Stimulated activated CD4-positive, alpha-beta T cell treated with anti-CD3 and anti-CD28 coated beads, Interleukin-12 subunit alpha, Interleukin-12 subunit beta, amount 100 ng/mL, for 24 hours (primary cell): ENCODE measurements at places on chromosomes 12 and 14.

DNA sequence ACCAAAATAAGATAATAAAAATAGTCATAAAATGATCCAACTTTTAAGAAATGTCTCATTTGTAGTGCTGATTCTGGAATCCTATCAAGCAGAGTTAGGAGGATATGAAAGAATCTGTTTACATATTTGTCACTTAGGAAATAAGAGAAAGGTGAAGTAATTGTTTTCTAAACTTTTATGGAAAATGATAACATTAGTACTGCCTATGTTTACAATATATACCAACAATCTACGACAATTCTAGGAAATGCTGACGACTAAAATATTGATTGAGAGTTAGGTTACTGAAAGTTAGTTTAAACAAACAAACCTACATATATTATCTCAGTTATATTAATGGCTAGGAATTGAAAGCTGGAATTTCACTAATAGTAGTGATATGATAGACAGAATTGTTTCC, 18.0 kb downstream of the TSPAN19 start:
- no peak for DNase-seq

GRCh38 chr12:100868487-100868886, 73.9 kb downstream of the ANO4 start:
- no peak for DNase-seq

DNA sequence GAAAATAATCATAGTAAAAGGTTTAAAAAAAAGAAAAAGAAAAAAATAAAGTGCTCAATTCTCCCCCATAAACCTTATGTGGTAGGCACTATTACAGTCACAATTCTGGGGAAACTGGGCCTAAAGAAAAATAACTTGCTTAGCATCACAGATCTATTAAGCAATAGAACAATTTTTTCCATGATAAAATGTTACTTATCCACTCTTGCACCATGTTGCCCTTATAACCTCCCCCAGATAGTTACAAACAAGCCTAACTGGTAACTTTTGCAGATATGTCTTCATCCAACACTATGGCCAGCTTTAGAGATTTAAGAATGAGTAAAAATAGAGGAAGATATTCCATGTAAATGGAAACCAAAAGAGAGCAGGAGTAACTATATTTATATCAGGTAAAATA, 164.8 kb downstream of the DUSP6 start:
- no peak for DNase-seq

DNA sequence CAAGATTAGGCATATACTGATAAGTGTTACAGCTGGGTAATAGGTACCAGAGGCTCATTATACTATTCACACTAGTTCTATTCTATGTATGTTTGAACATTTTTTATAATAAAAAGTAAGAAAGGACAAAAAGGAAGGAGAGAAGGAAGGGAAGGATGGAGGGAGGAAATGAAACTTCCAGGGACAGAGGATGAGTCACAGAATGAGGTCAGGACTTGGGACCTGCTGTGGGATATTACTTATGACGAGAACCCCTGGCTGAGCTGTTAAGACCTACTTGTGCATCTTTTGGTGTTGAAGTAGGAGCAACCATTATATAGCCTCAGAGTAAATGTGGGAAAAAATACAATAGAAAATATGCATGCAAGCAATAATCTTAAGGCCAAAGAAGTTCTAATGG, 16.7 kb upstream of the TMEM260 start:
- DNase-seq = no peak

GRCh38 chr14:104845834-104846441, 19.1 kb upstream of the CEP170B start:
- DNase-seq = no peak

GRCh38 chr12:33116284-33116683, 219.7 kb upstream of the PKP2 start:
- DNase-seq = no peak

GRCh38 chr14:68667313-68667791, 125.5 kb downstream of the ZFP36L1 start:
- no peak for DNase-seq

- DNase-seq = no peak
Measured at GRCh38 chr12:12323591-12323990, 26.5 kb downstream of the MANSC1 start.

DNA sequence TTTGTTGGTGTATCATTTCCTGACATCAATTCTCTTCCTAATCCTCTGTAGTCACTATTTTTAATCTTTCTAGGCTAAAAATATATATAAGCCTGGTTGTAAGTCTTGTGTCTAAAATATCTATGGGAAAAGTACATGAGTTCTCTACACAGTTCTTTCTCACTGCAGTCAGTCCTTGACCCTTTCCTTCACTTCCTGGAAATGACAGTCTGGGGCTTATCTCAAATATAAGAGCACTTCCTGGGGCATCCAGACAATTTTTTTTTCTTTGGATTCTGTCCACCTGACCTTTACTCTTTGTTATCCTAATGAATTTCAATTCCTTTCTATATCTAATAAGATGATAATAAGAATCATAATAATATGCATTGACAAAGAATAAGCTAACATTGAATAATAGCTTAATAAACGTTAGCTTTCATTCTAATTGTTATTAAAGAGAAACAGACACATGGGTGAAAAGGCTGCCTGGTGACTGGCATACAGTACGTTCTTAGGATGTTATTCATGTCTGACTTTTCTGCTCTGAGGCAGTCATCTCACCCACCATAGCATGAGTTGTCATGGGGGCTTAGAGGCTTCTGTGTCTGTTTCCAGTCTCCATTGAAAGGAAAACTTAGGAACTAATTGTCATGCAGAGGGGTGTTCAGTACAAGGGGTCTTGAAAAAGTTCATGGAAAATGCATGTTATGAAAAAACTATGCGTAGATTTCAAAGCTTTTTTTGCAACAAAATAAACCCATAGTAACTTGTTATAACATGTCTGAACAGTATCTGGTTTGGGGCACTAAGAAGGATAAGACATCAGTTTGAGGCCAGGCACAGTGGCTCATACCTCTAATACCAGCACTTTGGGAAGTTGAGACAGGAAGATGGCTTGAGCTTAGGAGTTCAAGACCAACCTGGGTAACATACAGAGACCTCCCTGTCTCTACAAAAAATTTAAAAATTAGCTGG, 66.2 kb upstream of the DNM1L start:
- DNase-seq = no peak

DNA sequence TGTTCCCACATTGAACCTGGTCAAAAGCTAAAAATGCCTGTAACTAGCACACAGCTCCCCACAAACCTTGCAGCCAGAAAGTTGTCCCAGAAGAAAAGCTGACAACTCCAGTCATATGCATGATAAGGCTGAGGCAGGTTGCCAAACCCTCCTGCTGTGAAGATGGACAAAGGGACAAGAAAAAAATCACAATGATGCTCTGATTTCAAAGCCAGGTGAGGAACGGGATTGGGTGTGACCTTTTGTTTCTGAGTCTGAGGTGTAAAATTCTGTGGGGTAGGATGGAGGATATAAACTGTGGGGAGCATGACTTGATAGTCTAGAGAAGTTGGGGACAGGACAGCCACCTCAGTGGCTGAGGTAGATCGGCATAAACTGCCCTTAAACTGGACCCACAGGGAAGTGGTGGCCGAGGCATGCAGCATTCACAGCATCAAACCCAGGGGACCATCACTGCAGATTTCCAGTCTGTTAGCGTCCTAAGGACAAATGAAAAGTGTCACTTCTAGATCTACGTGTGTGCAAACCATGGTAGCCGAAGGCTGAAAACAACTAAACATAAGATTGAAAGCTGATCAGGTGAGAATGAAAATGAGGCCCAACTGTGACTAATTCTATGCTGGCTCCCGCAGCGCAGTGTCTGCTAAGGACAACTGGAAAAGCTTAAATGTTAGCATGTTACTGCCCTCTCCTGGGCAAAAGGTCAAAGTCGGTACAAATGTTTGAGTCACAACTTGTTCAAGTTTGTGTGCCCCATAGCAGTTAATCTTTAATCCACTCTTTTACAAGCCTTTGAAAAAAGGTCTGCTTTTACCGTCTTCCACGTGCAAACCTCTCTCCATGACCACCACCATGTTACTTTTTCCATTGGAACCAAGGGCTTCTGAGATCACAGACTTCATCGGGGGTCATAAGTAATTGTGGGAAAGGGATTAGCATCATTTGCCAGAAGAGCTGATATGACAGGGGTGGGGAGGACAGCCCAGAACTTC, 39.8 kb downstream of the GRIN2B start:
- DNase-seq = no peak

GRCh38 chr12:20369305-20370013, 1.1 kb downstream of the PDE3A start:
- no peak for DNase-seq

- DNase-seq = no peak
Measured at GRCh38 chr12:93950311-93950710, 198.1 kb upstream of the PLXNC1 start.

GRCh38 chr12:31245822-31246469, 80.0 kb downstream of the SINHCAF start:
- no peak for DNase-seq

DNA sequence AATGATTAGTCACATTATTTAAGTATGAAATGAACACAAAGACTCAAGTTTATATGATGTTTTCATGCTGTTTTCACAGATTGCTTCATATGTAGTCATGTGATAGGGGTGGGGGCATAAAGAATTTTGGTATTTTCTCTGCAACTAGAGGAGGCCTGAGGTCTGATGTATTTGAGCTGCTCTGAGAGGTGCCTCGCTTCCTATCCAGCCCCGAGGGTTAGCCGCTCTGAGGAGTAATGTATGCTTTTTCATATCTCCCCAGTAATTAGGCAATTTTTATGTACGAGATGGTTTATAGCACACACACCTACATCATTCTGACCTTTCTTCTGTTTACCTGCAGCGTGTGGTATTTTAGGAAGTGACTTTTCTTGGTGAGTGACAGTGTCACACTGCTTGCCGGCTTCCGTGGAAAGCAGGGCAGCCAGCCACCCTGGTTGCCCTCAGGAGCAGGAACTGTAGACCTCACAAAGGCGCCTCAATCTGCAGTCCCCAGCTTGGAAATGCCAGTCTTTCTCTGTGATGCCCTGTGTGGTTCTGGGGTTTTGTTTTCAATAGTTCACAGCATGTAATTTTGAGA, 106.4 kb downstream of the VRK1 start:
- DNase-seq = no peak

DNA sequence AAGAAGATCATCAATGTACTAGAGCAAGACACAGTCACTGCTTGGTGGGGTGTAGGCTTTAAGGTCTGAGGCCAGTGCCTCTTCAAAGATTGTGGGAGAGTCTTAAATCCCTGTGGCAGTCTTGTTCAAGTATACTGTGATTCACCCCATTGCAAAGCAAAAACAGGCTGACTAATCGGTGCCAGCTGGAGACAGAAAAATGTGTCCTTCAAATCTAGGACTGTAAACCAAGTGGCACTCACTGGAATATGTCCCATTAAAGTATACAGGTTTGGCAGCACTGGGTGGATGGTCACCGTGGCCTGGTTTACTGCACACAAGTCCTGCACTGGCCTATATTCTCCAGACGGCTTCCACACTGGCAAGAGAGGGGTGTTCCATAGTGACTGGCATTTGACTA, 1315.3 kb downstream of the TMEM121 start:
- DNase-seq = no peak

DNA sequence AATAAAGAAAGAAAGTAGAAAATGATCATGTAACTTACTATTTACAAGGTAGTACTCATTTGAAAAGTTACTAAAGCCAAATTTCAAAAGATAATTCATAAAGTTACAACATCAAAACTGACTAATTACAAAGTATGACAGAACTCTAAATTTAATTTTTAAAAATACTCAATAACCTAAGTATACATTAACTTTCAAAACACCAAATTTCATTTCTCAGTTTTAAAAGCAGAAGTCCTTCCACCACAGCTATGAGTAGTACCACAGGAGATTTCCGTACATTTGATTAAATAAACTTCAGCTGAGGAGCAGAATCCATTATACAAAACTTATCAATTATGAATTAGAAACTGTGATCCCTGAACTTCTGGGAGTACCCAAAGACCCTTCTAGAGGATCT, 100.8 kb upstream of the BBS10 start:
- no peak for DNase-seq

DNA sequence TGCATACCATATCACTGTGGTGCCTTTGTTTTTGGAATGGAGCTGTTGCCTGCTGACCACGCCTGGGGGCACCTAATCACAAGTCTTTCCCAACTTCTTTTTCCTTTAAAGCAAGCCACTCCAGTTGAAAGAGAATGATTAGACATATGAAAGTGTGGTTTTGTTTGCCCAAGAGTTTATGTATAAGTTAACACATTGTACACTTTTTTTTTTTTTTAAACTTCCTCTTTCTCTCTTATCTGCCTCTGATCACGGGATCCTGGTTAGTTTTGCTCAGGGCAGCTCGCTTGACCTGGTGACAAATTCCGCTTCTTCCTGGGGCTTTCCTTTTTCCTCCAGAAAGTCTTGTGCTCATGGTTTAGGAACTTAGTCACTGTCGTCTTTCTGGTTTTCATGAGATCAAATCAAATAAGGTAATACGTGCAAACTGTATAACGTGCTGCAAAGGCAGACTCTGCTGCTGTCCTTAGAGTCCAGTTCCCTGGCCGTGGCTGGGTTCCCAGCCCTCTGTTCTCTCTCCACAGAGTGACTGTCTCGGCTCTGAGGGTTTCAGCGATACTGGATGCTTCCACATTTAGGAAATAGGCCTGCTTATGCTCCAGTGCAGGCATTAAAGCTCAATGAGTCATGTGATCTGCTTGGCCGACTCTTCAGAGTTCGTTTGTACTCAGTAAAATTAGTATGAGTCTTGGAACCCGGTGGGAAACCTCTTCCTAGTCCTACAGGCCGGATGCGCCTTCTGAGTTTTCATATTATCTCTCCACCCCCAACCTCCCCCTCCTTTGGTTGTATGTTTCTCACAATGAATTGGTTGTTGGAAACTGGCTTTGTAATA, 15.2 kb downstream of the RASSF3 start:
- DNase-seq = no peak

DNA sequence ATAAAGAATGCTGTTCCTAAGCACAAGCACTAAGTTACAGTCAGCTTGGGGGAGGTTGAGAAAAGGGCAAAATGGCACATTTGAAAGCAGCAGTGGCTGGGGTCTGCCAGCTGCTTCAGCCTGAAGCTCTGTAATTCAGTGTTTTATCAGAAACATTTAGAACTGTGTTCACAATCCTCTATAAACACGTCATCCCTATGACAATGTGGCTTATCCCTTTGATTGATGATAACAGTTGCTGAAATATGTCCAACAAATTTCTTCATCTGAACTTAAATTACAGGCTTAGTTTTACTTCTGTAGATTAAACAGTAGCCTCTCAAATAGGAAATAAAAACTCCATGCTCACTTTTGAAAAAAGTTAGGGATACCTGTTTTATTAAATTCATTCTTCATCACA, 108.8 kb downstream of the VEZT start:
- DNase-seq = no peak
